ENCODE measurements at places on chromosomes 6 and 20.

DNA sequence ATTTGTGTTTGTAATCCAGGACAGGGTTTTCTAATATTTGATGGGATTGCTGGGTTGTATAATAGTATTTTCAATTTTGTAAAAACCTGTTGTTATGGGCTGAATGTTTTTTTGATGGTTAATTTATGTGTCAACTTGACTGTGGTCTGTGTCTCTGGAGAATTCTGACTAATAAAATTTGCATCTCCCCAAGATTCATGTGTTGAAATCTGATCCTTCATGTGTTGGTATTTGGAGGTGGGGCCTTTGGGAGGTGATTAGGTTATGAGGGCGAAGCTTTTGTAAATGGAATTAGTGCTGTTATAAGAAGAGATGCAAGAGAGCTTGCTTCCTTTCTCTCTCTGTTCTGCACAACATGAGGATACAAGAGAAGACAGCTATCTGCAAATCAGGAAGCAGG is 48.7 kb upstream of the SAMD5 start:
- H3K4me3 ChIP-seq: no peak overlapping the region
- H3K27me3 ChIP-seq: no peaks in the 10 kb centered on the region
- DNase-seq: no peak
- no peaks in the 10 kb centered on the region for H3K4me1 ChIP-seq

- no peak for DNase-seq
- no peaks in the 10 kb centered on the region for H3K27me3 ChIP-seq
- no peak overlapping the region for H3K4me3 ChIP-seq
Observed at GRCh38 chr6:149266659-149267058, 50.9 kb upstream of the TAB2 start.

DNA sequence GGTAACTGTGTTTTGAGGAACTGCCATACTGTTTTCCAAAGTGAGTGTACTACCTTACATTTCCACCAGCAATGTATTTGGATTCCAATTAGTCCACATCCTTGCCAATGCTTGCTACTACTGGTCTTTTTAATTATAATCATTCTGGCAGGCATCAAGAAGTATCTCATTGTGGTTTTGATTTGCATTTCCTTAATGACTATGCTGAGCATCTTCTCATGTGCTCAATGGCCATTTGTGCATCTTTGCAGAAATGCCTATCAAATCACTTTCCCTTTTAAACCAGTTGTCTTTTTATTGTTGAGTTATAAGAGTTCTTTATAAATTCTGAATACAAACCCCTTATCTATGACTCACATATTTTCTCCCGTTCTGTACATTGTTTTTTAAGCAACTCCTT is 75.9 kb downstream of the ATG5 start:
- H3K27ac ChIP-seq: no peak overlapping the region
- no peak for DNase-seq
- H3K27me3 ChIP-seq: no peaks in the 10 kb centered on the region
- H3K36me3 ChIP-seq: peaks cover 19% of the 10 kb centered on the region
- no peak overlapping the region for H3K4me3 ChIP-seq

DNA sequence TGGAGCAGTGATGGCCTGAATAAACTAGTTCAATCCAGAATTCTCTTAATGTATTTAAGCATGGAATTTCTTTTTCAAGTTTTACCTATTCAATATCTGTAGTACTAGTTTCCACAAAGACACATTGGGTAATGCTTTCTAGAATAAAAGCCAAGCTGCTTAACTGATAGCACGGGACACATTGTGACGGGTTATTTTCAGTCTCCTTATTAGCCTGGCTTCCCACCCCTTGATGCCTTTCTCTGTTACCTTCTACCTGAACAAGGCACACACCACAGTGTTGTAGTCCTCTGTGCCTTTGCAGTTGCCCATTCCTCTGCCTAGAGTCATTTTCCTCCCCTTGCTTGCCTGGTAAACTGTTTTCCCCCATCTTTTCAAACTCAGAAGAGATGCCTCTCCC is 139.1 kb downstream of the HDGFL1 start:
- no peak for DNase-seq
- H3K4me1 ChIP-seq: no peaks in the 10 kb centered on the region
- no peak overlapping the region for H3K4me3 ChIP-seq
- H3K36me3 ChIP-seq: no peaks in the 10 kb centered on the region

DNA sequence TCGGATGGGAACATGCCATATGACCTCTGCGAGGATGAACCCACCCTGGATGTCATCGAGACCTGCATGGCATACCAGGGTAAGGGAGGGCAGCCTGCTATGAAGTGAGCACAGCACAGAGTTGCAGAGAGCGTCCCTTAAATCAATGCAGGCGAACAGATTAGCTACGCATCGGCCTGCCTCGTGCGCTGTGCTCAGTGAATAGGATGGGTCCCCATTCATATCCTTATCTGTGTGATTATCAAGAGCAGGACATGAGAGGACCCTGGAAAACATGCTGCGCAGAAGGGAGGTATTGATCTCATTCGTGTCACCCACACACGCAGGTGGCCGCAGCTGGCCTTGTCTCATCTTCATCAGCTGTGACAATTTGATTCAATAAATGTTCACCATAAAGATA is 25.6 kb upstream of the FAM83D start:
- peaks cover 98% of the 10 kb centered on the region for H3K27me3 ChIP-seq
- H3K4me3 ChIP-seq: no peak overlapping the region
- no peak for DNase-seq
- no peaks in the 10 kb centered on the region for H3K4me1 ChIP-seq

- no peak overlapping the region for H3K4me3 ChIP-seq
- no peaks in the 10 kb centered on the region for H3K27me3 ChIP-seq
- H3K4me1 ChIP-seq: no peaks in the 10 kb centered on the region
- DNase-seq: no peak
Observed at GRCh38 chr20:63280929-63281545, 8.4 kb downstream of the ARFGAP1 start.

DNA sequence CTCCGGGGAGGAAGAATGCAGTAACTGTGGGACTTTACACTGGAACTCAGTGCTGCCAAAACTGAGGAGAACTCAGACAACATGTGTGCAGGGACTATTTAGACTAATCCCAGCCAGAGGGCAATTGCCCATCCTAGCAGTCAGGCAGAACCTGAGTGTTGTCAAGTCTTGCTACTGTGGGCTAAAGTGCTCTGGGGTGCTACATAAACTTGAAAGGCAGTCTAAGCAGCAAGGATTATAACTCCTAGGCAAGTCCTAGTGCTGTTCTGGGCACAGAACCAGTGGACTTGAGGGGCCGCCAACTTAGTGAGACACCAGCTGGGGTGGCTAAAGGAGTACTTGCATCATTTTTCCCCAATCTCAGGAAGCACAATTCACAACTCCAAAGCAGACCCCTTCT is 363.8 kb upstream of the PTCHD4 start:
- no peak overlapping the region for H3K4me3 ChIP-seq
- no peak for DNase-seq

- no peak within 1 kb of the TSS for H3K4me3 ChIP-seq
- H3K36me3 ChIP-seq: no peaks in the 10 kb centered on the region
- no peaks in the 10 kb centered on the region for H3K4me1 ChIP-seq
Observed at GRCh38 chr6:68634726-68635411, at the start of gene ADGRB3. Gene ADGRB3 (plus strand): TSS chr6:68635282. CDS start chr6:68638676, 3,394 bp downstream.

GRCh38 chr6:25405442-25405841 is 126.3 kb downstream of the CARMIL1 start:
- H3K4me1 ChIP-seq: no peaks in the 10 kb centered on the region
- no peaks in the 10 kb centered on the region for H3K27me3 ChIP-seq
- H3K27ac ChIP-seq: no peak overlapping the region
- H3K36me3 ChIP-seq: no peaks in the 10 kb centered on the region
- no peak overlapping the region for H3K4me3 ChIP-seq

DNA sequence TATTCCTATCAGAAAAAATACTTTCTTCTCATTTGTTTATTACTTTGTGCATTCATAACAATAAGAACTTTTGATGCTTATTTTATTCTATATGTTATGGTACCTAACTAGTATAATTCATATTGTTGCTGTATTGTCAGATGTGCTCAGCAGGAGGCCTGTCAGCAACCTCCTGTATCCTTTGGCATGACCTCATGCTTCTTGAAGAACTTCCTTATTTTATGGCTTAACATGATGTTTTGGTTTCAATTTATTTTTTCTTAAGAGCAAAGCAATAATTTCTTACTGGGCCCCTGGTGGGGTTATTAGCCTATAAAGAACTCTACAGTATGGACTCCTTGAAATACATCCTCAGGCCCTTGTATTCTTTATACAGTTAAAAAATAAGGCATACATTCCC is 17.3 kb downstream of the GGTLC1 start:
- no peaks in the 10 kb centered on the region for H3K27me3 ChIP-seq
- H3K36me3 ChIP-seq: no peaks in the 10 kb centered on the region
- no peak for DNase-seq
- no peak overlapping the region for H3K4me3 ChIP-seq

DNA sequence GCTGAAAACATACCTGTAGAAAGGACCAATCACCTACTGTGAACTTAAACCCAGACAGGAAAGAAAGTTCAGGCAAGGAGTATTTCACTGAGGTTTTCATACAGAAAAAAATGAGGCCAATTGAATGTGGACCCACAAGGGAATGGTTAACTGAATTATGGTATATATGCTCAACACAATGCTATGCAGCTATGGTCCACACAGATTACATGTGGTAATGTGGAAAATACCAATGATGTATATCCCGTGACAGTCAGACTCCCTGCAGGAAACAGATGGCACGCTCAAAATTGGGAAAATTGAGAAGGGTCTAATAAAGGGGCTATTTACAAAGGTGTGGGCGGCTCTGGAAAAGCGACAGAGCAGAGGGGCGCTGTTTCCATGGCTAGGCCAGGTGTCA is 47.1 kb upstream of the PIM1 start:
- H3K27ac ChIP-seq: no peak overlapping the region
- no peaks in the 10 kb centered on the region for H3K36me3 ChIP-seq
- H3K4me1 ChIP-seq: peaks cover 44% of the 10 kb centered on the region
- no peak overlapping the region for H3K4me3 ChIP-seq
- H3K27me3 ChIP-seq: no peaks in the 10 kb centered on the region

DNA sequence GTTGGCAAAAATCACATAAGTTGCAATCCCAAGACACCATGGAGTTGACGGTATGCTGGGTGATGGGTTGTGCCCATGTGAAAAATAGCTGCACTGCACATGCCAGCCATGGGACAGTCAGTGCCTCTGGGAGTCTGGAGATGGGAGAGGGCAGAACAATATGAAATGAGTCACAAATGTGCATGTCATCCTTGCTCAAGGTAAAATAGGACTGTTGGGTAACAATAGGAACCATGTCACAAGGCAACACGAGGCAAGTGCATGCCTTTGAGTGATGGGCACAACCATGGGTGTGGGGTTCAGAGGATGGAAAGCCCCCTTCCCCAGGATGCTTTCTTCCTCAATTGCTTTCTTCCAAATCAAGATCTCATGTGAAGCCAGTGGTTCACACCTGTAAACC is 70.5 kb upstream of the PIM1 start:
- DNase-seq: peak; percentile 72
- H3K27me3 ChIP-seq: no peaks in the 10 kb centered on the region
- no peak overlapping the region for H3K4me3 ChIP-seq
- no peaks in the 10 kb centered on the region for H3K36me3 ChIP-seq

DNA sequence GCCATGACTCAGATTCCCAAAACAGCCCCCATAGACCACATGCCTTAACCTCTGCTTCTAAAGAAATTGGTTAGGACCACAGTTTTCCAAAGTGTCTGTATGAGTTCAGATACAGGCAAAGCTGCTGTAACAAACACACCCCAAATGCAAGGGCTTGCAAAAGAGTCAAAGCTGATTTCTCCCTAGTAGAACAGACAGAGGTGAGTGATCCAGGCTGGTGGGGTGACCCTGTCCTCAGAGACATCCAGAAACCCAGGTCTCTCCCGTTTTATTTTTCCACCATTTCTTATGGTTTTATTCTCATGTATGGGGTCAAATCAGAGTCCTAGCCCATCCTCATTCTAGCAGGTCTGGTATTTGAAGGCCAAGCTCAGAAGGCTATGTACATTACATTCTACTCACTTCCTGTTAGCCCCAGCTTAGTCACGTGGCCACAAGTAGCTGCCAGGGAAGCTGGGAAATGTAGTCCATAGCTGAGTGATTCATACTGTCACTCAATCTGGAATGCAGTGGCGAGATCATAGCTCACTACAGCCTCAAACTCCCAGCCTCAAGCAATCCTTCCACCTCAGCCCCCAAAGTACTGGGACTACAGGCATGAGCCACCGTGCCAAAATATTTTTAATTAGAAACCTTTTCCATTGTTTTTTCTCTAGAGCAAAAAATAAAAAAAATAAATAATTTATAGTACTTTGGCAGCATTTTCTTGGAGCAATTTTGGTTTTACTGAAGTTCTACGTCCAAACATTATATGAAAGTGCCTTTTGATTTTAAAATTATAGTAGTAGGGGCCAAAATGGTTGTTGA is 175.2 kb downstream of the ZMYND8 start:
- H3K27ac ChIP-seq: no peak overlapping the region
- no peak overlapping the region for H3K4me3 ChIP-seq
- peak; percentile 36 for DNase-seq
- H3K36me3 ChIP-seq: no peaks in the 10 kb centered on the region

GRCh38 chr20:48905297-48905647 is 16.2 kb upstream of the ARFGEF2 start:
- H3K4me1 ChIP-seq: peaks cover 18% of the 10 kb centered on the region
- DNase-seq: no peak
- H3K36me3 ChIP-seq: no peaks in the 10 kb centered on the region
- no peaks in the 10 kb centered on the region for H3K27me3 ChIP-seq
- no peak overlapping the region for H3K4me3 ChIP-seq
- H3K27ac ChIP-seq: no peak overlapping the region

DNA sequence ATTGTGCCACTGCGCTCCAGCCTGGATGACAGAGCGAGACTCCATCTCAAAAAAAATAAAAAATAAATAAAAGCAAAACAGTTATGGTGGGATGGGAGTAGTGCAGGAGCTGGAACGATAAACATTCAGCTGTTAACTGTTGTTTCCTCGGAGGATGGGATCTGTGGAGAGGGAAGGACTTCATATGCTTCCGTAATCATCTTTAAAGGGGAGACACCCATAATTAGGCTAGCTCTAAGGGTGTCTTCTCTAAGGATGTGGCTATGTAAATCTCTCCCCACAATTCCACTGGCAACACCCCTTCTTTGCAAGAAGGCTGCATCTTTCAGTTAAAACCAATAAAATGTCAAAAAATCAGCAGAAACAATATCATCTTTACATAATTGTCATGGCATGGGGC is 42.6 kb upstream of the MTHFD1L start:
- H3K27me3 ChIP-seq: no peaks in the 10 kb centered on the region
- no peak overlapping the region for H3K4me3 ChIP-seq
- peaks cover 3% of the 10 kb centered on the region for H3K36me3 ChIP-seq
- H3K4me1 ChIP-seq: no peaks in the 10 kb centered on the region
- no peak overlapping the region for H3K27ac ChIP-seq

DNA sequence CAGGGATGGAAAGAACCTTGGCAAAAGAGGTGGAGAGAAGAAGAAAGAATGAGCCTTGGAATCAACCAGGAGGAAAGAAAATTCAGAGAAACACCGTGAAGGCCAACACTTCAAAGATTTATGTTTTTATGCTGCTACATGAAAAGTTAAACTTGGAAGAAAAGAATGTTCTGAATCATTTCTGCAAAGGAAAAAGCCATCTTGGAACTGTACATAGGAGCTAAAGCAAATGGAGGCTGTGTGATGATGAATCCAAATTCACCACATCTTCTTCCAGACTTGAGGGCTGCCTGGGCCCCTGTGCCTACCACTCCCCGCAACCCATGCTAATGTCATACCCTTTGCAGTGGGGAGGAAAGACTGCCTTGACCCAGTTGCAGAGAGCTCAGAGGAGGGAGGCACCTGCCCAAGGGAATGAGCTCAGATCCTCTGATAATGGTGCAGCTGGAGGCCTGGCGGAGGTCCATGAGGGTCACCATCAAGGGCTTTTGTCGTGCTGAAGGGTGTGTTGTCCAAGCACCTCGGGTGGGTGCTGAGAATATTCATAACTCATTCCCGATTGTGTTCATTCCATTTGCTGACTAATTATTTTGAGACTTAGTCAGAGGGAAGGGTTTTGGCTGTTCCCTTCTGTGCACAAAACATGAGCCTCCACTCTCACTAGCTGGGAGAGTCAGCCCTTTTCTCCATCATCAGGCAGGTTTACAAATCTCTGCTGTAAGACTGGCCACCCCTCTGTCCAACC is 245.8 kb upstream of the JAG1 start:
- H3K4me3 ChIP-seq: no peak overlapping the region
- DNase-seq: peak; percentile 70
- H3K27me3 ChIP-seq: no peaks in the 10 kb centered on the region
